ENCODE measurements at places on chromosomes 7 and 10.

GRCh38 chr7:94509887-94510581 lies 425 bp downstream of the CASD1 start:
- peak; percentile 72 for DNase-seq

- no peak for DNase-seq
These were observed 544.5 kb upstream of the FOXK1 start for GRCh38 chr7:4137552-4137951.

DNA sequence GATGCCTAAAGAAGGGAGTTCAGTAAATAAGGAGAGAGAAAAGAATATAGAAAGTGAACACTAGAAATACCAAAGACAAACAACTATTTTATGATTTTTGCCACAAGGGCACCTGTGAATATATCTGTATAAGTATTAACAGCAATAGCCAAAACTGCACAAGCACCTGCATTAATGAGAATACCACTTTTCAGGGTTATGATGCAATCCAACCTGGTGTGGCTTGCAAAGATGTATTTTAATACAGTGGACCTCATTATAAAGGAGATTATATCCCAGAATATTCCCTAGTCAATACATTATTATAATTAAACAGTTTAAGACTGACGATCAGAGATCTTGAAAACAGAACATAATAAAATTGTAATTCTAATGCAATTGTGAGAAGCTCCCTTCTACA lies 4.0 kb downstream of the BRAF start:
- no peak for DNase-seq

GRCh38 chr10:36538953-36539586 lies 586.3 kb upstream of the ANKRD30A start:
- no peak for DNase-seq

- no peak for DNase-seq
These were observed 206.9 kb downstream of the CREB5 start for GRCh38 chr7:28619256-28619655.

DNA sequence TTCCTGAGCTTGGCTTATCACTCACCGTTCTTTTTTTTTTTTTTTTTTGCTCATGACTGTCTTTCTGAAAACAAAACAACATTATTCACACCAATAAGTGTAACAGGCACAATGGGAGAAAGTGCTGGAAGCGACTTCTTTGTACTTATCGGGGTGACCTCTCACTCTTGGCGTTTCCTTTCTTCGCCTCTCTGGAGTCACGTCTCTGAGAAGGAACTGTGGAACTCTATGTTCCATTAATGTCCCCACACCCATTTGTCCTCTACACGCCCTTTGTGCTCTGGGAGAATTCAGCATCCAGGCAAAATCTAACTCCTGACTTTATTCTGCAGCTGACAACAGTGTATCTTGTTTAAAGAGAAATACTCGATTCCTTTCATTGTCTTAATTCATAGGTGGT lies 70.8 kb upstream of the FAM204A start:
- DNase-seq, result no peak

GRCh38 chr7:151645311-151645710 lies 125.6 kb upstream of the RHEB start:
- DNase-seq, result no peak

GRCh38 chr10:97529685-97530465 lies 31.2 kb downstream of the UBTD1 start:
- no peak for DNase-seq

DNA sequence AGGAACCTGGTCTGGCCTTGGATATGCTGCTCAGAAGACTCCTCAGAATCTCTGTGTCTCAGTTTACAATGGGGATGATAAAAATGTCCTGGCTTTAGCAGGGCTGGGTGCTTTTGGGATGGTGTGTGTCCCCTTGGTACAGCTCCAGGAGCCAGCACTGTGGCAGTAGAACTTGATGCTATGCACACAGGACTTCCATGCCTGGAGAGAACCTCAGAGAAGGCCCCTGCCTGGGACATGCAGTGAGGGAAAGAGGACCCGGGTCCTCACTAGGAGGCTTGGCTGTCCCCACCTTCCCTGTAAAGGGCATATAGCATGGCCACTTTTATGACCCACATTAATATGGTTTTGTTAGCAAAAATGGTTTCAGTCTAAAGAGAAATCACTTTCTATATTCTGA lies 100.5 kb downstream of the GLRX3 start:
- no peak for DNase-seq

DNA sequence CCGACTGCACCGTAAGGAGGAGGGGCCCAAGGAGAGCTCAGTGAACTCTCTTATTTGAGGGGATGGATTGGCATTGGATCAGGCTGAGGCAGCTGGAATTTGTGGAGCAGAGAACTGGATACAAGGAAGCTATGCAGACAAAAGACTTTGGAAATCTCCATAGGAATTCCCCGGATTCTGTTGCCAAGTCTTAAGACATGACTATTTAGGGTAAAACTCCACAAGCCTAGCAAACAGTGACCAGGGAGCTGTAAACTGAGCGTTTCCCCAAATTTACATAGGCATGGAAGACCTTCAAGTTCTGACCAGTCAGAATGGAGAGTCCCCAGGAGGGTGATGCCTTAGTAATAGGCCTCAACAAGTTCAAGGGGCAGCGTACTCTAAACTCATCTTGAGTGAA lies 82.5 kb upstream of the PCBD1 start:
- no peak for DNase-seq

DNA sequence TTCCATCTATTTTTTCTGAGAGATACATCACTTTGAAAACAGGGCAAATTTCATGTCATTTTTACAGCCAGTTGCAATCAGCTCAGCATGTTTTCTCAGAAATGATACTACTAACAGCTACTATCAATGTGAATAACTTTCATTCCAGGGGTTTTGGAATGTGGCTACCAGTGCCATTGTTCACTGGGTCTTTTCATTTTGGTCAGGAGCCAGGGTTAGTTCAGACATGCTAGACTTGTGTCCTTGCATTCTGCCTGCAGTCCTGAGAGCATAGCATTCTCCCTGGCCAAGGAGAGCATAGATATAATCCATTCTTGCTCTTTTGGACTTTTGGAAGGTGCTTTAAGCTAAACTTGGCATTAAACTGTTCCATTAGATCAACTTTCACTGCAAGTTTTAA lies 160.9 kb upstream of the NEBL start:
- no peak for DNase-seq

DNA sequence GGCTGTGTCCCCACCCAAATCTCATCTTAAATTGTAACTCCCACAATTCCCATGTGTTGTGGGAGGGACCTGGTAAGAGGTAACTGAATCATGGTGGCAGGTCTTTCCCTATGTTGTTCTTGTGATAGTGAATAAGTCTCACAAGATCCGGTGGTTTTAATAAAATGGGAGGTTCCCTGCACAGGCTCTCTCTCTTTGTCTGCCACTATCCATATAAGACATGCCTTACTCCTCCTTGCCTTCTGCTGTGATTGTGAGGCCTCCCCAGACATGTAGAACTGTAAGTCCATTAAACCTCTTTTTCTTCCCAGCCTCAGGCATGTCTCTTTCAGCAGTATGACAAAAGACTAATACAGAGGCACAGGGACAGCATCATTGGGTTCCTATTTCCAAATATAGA lies 381.2 kb downstream of the SFMBT2 start:
- DNase-seq, result no peak

- no peak for DNase-seq
These were observed 104.3 kb upstream of the CAV2 start for GRCh38 chr7:116395141-116395791.

GRCh38 chr7:137879357-137880158 lies 32.8 kb upstream of the DGKI start:
- peak; percentile 29 for DNase-seq

GRCh38 chr10:77844713-77845445 lies 81.7 kb downstream of the DLG5 start:
- no peak for DNase-seq

DNA sequence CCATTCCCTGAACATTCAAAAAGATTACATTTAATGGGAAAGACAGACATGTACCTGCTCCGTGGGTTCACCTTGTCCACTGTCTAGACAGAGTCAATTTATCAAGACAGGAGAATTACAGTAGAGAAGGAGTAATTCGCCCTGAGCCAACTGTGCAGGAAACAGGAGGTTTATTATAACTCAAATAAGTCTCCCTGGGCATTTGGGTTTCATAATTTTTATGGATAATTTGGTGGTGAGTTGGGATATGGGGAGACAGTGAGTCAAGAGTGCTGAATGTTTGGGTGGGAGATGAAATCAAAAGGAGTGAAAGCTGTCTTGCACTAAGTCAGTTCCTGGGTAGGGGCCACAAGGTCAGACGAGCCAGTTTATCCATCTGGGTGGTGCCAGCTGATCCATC lies 165.9 kb upstream of the NAMPT start:
- DNase-seq, result no peak

DNA sequence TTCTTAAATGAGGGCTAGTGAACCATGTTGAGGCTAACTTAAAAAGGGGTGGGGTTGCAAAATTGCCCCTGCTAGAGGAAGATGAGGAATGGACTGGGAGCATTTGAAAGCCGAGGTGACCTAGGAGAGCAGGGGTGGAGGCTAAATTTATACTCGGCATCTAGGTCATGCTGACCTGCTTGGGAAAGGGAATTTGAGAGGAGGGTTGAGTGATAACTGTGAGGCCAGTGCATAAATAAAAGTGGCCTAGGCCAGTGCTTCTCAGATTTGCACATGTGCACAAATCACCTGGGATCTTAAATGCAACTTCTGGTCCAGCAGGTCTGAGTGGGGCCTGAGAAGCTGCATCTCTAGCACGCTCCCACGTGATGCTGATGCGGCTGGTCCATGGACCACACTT lies 70.4 kb downstream of the CDK1 start:
- DNase-seq, result no peak

GRCh38 chr10:76981251-76981650 lies 656.4 kb downstream of the KCNMA1 start:
- no peak for DNase-seq

- peak; percentile 27 for DNase-seq
These were observed 2.6 kb upstream of the GAD2 start for GRCh38 chr10:26214004-26214403.

DNA sequence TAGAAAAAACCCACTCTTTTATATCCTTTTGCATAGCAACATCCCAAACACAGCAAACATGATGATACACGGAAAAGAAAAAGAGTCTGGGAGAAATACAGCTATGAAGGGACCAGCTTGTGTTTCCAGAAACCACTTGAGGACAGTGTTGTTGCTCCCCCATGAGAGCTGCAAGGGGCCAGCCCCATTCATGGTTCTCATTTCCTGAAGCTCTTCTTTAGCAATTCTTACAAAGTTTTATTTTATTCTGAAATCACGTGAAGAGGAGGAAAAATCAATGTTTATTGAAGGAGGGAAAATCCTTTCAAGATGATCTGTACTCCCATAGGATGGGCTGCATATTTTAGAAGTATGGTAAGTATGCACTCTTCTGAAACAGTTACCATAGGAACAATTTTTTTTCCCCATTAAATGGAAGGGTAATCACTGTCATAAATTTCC lies 17.5 kb upstream of the PRTFDC1 start:
- no peak for DNase-seq

GRCh38 chr7:1817061-1817712 lies 147.1 kb downstream of the ELFN1 start:
- no peak for DNase-seq

DNA sequence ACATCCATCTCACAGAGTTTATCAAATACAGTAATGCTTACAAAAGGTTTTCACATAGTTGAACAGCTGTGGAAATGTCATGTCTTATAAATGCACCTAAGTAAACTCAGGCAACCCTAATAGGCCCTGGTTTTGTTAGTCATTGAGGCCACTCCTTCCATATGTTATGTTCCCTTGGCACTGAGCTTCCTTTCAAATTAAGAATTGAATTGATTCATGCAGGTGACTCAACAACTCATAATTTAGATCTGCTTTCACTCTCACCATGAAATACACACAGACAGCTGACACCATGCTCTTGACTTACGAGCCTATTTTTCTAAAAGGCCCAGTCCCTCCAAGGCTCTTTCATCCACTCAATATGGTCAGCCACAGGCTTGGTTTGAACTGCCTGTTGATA lies 476.9 kb downstream of the KCNMA1 start:
- no peak for DNase-seq

- DNase-seq, result no peak
These were observed 51.1 kb upstream of the MEOX2 start for GRCh38 chr7:15737601-15738000.

- DNase-seq, result no peak
These were observed 1.7 kb downstream of the ATE1 start for GRCh38 chr10:121926157-121926556.

- DNase-seq, result no peak
These were observed 140.6 kb downstream of the TMEM168 start for GRCh38 chr7:112649560-112649959.

DNA sequence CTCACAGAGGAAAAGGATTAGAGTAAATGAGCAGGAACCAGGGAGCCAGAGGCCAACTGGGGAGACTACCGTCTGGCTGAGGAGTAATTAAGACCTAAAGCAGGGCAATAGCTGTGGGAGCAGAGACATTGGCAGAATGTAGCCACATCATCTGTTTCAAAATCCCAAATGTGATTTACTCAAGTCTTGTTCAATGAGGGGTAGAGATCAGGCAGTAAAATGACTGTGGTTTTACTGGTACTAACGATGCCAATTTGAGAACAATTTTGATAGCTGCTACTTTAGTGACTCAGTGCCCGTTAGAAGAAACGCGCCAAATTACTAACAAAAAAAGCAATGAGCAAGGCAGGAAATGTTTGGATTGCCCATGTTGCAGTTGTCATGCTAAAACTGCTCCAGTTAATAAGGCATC lies 12.7 kb upstream of the MIOS start:
- no peak for DNase-seq

GRCh38 chr7:128304212-128304611 lies 39.5 kb downstream of the RBM28 start:
- DNase-seq, result no peak

DNA sequence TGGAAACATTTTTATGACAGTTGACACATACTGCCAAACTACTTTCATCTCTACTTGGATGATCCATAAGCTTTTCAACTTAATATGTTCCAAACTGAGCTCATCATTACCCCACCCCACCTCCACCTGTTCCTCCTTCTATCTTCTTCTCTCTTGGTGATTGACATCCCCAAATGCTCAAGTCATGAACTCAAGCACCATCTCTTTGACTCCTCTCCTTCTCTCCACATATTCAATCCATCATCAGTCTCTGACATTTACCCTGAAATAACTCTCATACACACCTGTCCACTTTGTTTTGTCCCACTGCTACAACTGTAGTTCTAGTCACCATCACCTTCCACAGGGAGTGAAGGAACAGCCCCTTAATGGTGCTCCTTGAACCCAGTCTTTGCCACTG lies 43.3 kb downstream of the SGCE start:
- DNase-seq, result no peak
